ENCODE measurements at places on chromosomes 3 and 15.

DNA sequence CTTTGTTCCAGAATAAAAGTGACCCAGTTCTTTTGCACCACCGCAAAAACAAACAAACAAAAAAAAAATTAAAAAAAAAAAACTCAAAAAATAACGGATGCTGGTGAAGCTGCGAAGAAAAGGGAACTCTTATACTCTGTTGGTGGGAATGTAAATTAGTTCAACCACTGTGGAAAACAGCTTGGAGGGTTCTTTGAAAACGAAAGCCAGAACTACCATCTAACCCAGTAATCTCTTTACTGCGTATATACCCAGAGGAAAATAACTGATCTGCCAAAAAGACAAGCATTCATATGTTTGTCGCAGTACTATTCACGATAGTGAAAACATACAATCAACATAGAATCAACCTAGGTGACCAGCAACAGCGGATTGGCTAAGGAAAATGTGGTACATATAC is 298.9 kb upstream of the CBLB start:
- no peak for DNase-seq

- no peak for DNase-seq
These were observed 35.0 kb upstream of the PLCL2 start for GRCh38 chr3:16849795-16850194.

DNA sequence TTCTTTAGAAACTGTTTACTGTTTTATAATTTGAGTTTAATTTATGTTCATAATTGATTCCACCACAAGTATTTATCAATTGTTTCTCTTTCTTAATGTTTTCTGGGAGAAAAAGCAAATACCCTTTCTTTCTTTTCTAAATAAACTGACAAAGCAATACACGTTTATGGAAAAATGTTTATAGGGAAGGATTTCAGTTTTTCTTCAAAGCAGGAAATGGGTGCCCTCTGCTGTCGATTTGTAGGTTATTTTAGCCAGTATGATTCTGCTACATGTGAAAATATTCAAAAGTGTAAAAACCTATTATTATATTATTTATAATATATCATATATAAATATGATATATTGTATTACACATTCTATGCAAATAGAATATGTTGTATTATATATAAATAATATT is 921.0 kb upstream of the ROBO1 start:
- no peak for DNase-seq

GRCh38 chr3:31861826-31862225 is 119.2 kb downstream of the OSBPL10 start:
- DNase-seq, result no peak

- no peak for DNase-seq
These were observed 6.2 kb upstream of the TIMMDC1 start for GRCh38 chr3:119492128-119492527.

DNA sequence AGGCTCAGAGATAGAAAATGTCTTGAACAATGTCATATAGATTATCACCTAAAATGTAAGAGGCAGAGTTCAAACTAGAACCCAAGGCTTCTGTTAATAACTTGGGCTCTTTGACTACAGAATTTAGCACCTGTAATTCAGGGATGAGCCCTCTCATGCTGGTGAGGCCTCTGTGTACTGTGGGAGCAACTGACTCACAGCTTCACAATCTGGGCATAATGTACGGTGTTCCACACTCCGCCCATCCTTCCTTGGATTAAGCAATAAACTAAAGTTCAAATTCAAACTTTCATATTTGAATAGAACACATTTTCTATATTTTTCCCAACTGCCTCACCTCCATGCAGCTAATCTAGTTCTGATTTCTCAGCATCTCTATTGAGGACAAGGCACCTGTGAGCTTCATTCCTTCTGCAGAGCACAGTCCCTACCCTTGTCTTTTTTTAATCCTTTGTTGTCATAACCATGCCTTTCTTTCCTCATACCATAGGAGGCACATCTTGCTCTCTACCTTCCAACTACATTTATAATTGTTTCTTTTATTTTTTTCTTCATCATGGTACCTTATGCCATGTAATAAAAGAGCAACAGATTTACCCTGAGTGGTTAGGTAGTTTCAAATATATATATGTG is 392.1 kb downstream of the NLGN1 start:
- no peak for DNase-seq

DNA sequence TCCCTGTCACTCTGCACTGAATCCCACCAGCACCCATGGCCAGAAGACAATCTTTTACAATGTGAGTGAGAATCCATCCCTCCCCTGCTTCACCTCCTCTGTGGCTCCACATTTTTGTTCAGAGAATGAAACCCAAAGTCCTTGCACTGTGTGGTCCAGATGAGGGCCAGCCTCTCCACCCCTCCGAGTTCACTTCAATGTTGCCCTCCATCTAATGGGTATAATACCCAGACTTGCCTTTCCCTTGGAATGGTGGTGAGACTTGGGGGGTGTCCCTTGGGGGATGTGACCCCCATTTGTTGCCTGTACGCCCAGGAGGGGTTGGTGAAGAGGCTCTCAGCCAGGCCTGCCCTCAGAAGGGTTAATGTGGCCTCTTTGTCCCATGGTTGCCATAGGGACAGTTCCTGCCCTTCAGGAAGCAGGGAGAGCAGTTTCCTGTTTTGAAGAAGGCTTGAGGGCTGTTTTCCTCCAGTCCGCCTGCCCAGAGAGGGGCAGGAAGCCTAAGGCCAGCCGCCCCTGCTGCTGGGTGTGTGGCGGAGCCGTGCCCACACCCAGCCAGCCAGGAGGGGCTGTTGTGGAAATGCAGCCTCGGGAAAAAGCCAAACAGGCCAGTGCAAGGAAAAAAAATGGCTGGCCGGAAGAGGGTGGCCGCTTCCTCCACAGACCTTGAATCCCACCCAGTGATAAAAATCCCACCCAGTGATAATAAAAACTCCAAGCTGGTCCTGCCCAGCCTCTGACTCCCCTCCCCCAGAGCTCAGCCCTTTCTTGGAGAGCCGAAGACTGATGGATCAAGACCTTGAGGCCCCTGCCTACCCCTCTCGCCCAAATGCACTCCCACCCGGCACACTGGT is 14.6 kb upstream of the FGD5 start:
- DNase-seq, result no peak

DNA sequence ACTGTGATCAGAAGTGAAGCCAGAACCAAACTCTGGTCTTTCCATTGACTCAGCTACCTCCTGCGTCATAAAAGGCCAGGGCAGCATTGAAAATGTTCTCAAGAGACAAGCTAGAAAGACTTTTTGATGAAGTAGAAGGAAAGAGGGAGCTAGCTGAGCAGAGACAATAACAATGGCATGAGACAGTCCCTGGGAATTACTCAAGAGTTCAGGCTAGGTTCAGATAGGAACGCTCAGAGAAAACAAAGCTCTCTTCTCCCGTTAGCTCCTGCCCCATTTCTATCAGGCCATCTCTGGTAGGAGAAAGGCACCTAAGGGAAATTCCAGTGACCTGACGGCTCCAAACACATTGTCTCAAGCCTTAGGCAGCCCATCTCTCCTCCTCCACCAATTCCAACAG is 7.0 kb upstream of the OXTR start:
- DNase-seq, result no peak

DNA sequence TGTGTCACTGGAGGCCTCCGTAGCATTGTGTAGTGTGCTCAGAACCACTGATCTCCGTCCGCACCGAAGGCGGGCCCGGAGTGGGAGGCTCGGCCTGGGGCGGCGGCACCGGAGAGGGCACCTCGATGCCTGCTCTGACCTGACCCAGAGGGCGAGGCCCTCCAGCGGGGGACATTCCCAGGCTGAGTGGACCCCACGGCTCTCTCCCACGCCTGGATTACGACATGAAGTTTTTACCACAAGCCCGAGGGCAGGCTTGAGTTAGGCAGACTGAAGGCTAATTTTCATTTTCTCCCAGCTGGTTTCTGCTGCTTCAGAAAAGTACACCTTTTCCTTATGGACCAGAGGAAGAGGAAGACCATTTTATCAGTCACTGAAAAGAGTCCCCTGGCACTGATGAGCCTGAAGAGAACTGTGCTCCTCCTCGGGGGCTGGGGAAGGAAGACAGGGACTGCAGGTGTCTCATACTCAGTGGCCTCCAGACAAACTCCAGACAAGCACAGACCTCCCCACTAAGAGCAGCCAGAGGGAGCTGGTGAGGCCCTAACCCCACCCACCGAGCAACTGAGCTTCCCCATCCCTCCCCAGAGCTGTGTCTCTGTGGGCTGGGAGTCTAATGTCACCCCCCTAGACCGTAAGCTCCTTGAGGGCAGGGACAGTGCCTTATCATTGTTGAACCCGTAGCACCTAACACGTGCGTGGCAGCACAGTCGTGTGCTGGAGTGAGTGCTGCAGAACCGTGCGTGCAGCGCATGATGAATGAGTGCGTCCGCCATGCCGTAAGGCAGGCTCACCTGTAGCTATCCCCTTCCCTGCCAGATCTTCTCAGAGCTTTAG is 74.5 kb upstream of the BLM start:
- DNase-seq, result no peak

DNA sequence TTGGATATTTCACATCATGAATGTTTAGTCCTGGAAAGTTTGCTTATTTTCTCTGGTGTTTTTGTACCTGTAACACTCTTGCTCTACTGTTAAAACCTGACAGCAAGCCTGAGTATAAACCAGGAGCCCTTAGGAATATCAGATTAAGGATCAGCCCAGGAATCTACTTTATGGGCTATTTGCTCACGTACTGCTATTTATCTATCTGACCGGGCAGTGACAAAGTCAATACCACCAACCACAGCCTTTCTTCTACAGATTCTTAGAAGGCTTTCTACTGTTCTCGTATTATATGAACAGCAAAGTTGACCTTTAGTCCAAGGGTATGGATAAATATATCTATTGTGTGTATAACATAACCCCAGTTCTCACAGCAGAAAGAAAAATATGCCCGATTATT is 521.2 kb downstream of the RBMS3 start:
- DNase-seq, result no peak

All from GM10248 (cell line).